Endodermal cell (in vitro differentiated cells): ENCODE measurements at places on chromosomes 6 and 20.
A peak's percentile ranks its signal among the peaks of the same experiment; 100 is the strongest.

DNA sequence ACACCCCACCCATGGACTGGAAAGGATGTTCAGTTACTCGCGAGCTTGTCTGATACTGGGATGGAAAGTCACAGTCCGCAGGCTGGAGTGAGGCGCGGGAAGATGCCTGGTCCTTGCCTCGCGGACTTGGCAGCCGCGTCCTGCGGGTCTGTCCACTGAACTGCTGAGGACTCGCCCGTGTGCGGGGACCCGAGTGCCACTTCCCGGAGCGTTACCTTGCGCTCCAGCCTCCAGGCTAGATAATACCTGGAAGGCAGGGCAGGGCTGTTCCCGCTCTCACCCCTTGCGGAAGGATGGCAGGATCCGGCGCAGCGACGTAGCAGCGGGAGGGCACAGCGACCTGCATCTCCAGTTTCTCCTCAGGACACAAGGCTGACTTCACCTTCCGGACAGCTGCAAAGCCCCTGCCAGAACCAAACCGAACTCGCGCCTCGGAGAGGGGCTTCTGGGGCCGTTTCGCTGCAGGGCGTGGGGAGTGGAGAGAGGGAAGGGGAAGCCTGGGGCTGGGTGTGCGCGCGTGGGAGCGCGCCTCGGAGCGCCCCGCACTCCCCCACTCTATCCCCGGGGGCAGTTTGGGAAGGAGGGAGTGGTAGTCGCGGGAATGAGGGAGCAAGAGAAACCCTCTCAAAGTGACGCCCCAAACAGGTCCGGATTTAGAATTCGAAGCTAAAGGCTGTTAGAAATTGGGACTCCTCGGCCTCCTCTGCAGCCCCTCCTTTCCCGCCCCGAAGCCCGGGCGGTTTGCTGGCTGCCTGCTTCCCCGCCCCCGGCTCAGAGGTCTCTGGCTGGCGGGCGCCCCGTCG lies at the start of gene KCNQ5:
Gene KCNQ5, plus strand, starts transcription at position 774 of the 803 bp plus-strand sequence.
- peak; percentile 82 for DNase-seq

- no peak for DNase-seq
Observed at GRCh38 chr6:766625-767024, 73.7 kb upstream of the EXOC2 start.

DNA sequence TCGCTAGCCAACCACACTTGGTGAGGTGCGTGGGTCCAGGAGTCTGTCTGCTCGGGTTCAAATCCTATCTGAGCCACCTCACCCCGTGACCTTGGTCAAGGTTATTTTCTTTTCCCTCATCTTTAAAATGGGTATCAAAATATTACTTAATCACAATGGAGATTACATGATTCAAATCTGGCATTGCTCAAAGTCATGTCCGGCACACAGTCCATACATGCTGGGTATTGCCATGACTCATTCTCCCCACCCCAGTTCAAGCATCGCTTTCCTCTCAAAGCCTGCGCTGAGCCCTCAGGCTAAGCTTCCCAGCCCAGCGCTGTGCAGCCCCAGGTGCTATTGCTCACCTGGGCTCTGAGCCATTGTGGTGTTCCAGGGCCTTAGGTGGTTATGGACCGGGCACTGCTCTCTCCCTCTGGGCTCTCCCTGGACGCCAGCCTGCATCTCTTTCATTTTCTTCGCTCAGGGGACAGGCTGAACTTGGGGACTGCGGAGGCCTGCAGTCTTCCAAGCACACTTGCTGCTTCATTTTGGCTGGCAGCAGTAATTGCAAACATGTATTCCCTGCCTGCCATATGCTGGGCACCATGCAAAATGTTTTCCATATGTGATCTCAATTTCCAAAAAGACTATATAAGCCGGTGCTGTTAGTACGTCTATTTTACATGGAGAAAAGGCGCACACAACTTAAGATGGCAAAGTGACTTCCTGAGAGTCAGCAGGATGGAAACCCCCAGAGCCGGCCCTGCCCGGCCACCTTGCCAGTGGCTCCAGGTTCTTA lies 27.3 kb downstream of the WRNIP1 start:
- DNase-seq, result no peak

GRCh38 chr20:63471002-63471716 lies 1.3 kb downstream of the KCNQ2 start:
- DNase-seq, result peak; percentile 73

GRCh38 chr20:50056951-50057713 lies 55.8 kb downstream of the UBE2V1 start:
- DNase-seq, result peak; percentile 49

DNA sequence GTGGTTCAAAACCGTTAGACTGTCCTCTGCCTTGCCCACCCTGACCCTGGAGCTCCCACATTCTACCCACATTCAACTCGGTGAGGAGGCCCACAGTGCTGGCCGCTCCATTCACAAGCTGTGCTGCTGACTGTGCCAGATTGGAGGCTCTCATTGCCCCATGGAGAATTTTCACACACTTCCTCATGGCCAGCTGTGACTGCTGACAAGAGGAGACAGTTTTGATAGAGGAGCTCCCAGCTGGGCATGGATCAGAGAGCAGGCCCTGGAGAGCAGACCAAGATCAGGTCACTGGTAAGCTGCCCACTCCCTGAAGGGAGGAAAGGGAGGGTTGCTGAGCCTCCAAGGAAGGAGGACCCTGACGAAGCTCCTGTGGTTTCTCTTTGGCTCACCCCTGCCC lies 246.1 kb upstream of the RIN2 start:
- no peak for DNase-seq

- no peak for DNase-seq
Observed at GRCh38 chr6:108200631-108201030, 34.8 kb downstream of the NR2E1 start.

GRCh38 chr6:91098006-91098405 lies 511.1 kb upstream of the MAP3K7 start:
- no peak for DNase-seq

- no peak for DNase-seq
Observed at GRCh38 chr6:21489826-21490225, 103.7 kb upstream of the SOX4 start.

DNA sequence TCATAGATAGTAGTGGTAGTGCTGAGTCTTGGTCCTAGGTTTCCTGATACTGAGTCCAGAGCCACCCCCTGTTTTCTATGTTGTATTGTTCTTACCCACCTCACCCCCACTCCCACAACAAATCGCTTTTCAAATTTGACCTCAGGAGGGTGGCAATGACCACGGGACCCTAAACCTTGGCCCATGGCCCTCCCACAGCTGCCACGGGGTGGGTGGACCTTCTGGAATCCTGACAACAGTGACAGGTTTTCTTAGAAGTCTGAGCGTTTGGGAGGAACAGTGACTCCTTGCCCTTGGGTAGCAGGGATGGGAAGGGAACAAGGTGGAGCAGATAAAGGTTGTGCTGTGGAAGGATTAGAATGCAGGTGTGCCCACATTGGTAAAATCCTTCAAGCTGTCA lies 36.9 kb downstream of the TGM3 start:
- peak; percentile 19 for DNase-seq

DNA sequence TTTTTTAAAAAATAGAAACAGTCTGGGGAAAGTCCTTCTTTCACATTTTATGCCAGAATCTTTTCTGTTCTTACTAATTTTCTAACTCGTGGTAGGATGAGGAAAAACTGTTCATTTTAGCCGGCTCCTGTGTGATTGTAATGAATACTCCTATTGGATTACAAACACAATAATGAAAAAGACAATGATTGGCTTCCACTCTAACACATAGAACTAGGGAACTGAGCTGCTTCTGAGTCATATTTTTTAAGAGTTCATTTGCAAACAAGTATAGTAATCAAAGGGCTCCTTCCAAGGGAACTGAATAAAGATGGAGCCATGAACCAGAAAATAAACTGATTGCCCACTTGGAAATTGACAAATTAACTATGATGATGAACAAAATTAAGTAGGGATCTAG lies 265.3 kb upstream of the TCF21 start:
- DNase-seq, result no peak

GRCh38 chr6:113184736-113185135 lies 672.4 kb upstream of the MARCKS start:
- no peak for DNase-seq

DNA sequence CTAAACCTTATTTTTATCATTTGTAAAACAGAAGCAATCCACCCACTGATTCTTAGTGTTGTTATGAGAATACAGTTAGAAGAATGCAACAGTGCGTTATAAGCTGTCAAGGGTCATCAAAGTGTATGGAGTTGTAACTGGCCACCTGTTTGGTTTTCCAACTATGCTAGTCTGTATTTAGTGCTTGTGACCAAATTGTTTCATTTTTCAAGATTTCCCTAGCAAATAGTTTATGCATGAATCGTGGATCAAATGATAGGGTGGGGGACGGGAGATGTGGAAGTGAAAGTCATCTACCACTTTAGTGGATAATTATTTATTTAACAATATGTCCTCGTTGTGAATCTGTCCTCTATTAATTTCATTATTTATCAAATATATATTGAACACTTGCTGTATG lies 175.4 kb upstream of the HDDC2 start:
- DNase-seq, result no peak

- DNase-seq, result no peak
Observed at GRCh38 chr20:43440531-43440930, 17.2 kb upstream of the SRSF6 start.

DNA sequence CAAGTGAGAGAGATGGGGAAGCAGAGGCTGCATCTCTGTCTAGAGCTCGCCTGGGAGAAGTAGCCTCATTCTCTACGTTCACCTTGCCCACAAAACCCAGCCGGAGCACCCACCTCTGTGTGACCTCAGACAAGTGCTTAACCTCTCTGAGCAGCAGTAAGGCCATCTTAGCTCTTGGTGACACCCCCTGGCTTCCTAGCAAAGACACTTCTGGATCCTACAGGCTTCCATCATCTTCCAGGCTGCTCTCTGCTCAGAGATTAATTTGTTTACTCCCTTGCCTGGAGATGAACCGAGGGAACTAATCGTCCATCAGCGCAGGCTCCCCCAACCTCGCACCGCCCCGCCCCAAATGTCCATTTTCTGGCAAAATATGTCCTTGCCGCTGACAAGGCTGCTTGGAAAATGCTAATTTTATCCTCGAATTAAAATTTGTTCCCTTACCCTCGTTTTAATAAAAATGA lies 24.0 kb upstream of the CTNNBL1 start:
- no peak for DNase-seq

GRCh38 chr6:42276034-42276890 lies 58.6 kb upstream of the MRPS10 start:
- no peak for DNase-seq

- no peak for DNase-seq
Observed at GRCh38 chr20:45776931-45777330, 14.8 kb downstream of the WFDC3 start.

- no peak for DNase-seq
Observed at GRCh38 chr6:80304014-80304413, 197.5 kb downstream of the BCKDHB start.

DNA sequence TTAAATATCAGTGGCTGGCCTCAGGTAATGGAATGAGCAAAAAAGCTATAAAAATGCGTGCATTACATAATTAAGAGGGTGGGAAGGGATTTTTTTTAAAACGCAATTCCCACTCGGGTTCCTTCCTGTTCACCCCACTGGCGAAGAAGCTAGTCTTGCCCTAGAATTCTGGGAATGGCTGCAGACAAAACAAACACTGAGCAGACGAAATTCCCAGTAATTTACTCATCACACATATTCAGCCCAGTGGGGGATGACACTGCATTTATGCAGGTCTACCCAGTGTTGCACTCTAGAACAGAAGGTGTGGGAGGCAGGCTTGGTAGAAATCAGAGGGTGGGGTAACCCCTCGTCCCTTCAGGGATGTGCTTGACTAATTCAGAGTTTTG lies 2695.0 kb upstream of the DEFB115 start:
- DNase-seq, result peak; percentile 58

GRCh38 chr20:59808729-59809381 lies 124.6 kb downstream of the SYCP2 start:
- peak; percentile 28 for DNase-seq

DNA sequence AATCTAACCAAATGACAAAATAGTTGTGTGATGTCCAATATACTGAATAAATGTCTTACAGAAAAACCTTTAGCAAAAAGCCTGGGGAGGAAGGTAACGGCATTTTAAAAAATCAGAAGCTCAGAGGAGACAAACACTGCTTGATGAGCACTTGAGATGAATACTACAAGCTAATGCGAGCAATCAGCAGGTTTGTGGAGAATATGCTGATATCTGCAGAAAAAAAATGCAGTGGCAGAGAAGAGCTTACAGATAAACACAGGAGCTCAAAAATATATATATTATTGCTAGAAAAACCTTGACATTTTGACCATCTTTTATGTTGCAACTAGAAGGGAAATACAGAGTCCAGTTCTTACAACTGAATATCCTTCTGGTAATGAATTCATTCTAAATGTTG lies 972.7 kb downstream of the KIF16B start:
- no peak for DNase-seq

DNA sequence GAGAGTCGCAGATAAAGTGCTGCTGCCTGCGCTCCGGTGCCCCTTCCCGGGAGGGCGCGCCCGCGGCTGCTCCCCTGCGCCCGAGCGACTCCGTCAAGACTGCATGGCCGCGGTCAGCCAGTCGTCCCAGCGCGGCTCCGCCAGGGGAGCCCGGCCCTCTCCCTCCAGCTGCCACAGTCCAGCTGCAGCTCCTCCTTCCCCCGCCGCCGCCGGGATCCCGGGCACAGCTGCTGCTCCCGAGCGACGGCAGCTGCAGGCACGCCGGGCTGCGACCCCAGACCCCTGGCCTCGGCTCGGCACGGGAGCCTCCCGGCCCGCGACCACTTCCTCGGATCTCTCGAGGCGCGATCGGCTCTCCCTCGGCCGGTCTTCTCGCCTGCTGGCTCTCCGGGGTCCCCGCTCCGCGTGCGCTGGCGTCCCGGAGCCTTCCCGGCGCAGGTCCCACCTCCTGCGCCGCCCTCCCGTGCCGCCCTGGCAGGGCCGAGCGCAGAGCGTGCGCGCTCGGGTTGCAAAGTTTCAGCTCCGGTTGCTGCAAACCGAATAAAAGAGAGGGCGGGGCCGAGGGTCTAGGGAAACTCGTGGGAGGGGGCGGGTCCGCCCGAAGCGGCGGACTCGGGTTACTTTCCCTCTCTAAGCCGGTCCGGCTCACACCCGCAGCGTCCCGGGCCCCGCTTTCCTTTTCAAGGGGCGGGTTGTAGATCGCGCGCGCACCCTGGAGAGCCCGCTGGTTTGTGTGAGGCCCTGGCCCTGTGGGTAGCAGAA lies at the start of gene CNKSR3:
Gene CNKSR3, minus strand, starts transcription at position 542 of the 762 bp plus-strand sequence. CDS start 571 bp downstream, outside the sequence.
- peak; percentile 98 for DNase-seq
